ENCODE measurements at places on chromosomes 11 and 22.

DNA sequence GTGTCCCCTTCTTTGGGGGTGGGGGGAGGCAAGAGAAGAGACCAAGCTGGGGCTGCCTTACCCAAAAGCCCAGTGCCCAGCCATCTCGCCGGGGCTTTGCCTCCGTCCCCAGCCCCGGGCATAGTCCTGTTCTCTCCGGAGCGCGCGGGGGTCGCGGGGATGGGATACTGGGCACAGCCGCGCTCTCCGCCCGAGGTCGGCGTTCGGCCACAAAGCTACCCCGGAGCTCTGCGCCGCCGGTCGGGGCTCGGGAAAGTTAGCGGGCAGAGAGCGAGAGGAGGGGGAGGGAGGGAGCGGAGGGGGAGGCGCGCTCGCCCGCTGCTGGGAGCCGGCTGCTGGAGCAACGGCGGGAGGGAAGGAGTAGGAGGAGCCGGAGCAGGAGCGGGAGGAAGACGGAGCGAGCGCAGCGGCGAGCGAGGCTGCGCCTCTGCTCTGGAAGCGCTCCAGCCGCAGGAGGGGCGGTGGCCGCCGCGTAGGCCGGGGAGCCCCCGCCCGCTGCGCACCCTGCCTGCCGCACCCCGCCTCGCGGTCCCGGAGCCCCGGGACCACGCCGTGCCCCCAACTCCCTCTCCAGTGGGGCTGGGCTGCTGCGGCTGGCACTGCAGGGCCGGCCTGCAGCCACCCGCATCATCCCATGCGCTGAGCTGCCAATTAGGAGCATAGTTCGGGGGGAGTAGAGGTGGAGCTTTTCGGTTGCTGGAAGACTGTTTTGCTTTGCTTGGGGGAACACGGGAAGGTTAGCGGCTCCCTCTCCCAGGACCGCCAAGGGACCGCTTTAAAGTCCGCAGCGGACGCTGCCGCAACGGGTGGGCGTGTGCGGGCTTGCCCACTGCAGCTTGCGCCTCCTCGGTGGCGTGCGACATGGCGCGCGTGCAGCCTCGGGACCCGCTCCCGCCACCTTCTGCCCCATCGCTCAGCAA is at the start of gene SCN4B:
TSS of gene SCN4B (minus strand) at position 272 of the 920 bp plus-strand sequence. CDS start at position 122, 150 bp downstream.
- DNase-seq = peak; percentile 20

- no peak for DNase-seq
These were observed 79.9 kb upstream of the RAB1B start for GRCh38 chr11:66188580-66188979.

DNA sequence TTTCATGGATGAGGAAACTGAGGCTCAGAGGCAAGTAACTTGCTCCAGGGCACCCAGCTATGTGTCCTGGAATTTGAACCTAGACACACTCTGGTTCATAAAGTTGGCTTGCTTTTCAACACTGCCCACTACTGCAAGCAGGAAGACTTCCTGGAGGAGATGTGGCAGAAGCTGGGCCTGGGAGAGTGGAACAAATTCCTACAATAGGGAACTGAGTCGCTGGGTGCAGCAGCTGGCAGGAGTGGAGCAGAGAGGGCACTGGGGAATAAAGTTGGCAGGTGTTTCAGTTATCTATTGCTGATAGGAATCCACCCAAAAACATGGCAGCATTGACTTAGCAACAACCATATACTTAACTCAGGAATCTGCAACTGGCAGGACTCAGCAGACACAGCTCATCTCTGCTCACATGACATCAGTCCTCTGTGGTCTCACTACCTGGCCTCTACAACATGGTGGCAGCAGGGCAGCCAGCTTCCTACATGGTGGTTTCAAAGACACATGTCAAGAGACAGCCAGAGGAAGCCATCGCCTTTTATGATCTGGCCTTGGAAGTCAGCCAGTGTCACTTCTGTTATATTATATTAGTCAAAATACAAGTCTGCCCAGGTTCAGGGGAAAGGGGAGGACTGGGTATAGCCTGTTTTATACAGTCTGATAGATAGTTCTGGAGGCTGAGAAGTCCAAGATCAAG is 10.6 kb upstream of the CARD10 start:
- no peak for DNase-seq

DNA sequence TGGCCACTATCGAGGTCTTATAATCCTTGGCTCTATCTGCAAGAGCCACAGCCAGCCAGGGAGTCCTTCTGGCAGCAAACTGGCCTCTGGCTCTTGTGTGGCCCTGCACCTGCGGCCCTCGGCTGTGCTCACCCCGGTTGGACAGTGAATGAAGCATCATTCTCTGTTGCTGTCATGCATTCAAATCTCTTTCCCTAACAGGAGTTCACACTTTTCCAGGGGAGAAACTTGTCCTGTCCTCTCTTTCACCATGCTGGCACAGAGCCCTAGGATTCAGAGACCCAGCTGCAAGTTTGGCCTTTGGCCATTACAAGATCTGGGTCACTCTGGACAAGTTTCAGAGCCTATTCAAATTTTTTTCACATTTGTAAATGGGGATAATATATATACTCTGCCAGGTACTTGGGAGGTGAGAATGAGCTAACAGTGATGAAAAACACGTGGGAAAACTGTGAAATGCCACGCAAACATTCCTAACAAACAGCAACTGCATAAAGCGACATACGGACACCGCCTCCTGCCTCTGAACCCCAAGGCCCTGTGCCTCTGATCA is 34.2 kb downstream of the TMEM184B start:
- no peak for DNase-seq

- peak; percentile 91 for DNase-seq
These were observed 1.6 kb downstream of the PIM3 start for GRCh38 chr22:49962012-49962750.

GRCh38 chr11:32332990-32333319 is 102.4 kb downstream of the WT1 start:
- DNase-seq = no peak

- no peak for DNase-seq
These were observed 3.4 kb downstream of the MS4A10 start for GRCh38 chr11:60788401-60789125.

Data from activated CD4-positive, alpha-beta T cell treated with anti-CD3 and anti-CD28 coated beads for 48 hours (primary cell).